Stimulated activated CD8-positive, alpha-beta memory T cell treated with anti-CD3 and anti-CD28 coated beads, Interleukin-12 subunit alpha, Interleukin-12 subunit beta, amount 100 ng/mL, for 4 hours (primary cell): ENCODE measurements at places on chromosomes 16 and 17.
A peak's percentile ranks its signal among the peaks of the same experiment; 100 is the strongest.

DNA sequence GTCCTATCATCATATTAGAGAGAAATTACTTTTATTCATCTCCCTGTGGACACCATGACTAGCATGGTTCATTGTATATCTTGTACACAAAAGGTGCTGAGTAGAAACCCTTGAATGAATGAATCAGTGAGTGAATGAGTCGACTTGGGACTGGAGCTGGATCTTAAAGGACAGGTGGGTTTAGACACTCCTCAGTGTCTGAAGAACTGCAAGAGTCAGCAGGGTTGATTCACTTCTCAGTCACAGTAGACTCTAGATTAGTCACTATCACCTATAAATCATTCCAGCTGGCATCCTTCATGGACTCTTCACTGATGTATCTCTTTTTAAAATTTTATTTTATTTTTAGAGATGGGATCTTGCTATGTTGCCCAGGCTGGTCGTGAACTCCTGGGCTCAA lies 30.1 kb upstream of the PMFBP1 start:
- no peak for DNase-seq

GRCh38 chr17:32943647-32944191 lies 15.8 kb downstream of the TMEM98 start:
- DNase-seq: no peak

DNA sequence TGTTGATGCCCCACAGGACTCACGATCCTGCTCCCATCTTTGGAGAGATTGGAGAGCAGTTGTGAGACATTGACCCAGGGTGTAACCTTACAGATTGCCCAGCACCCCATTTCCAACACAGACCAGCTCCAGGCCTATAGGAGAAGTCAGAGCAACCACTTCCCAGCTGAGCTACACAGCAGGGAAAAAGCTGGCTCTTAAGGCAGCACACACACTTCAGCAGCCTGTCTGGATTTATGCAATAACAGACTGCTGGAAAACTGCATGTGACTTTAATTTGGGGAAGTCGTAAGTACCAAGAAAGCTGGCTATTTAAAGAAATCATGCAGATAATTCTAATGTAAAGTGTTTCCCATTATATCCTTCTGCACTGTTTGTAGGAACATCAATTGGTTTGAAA lies 30.8 kb downstream of the NOG start:
- no peak for DNase-seq

GRCh38 chr17:58507123-58507634 lies 7.3 kb downstream of the MTMR4 start:
- no peak for DNase-seq

GRCh38 chr17:77677630-77678029 lies 280.9 kb upstream of the TNRC6C start:
- DNase-seq: no peak

DNA sequence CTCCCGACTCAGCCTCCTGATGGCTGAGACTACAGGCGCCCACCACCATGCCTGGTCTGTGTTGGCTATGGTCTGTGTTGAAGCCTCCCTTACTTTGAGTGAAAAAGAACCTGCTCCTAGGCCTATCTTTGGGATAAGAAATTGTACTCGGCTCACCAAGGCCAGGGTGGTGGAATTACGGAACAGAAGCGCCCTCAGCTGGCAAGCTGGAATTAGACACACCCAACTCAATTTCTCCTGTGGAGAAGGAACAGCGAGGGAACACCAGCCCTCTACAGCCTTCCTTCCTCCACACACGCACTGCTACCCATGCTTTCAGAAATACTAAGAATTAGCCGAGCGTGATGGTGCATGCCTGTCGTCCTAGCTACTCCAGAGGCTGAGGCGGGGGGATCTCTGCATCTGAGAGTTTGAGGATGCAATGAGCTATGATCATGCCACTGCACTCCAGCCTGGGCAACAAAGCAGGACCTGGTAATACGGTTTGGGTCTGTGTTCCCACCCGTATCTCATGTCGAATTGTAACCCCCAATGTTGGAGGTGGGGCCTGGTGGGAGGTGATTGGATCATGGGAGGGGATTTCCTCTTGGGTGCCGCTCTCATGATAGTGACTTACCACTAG lies 40.1 kb upstream of the RBBP6 start:
- no peak for DNase-seq

DNA sequence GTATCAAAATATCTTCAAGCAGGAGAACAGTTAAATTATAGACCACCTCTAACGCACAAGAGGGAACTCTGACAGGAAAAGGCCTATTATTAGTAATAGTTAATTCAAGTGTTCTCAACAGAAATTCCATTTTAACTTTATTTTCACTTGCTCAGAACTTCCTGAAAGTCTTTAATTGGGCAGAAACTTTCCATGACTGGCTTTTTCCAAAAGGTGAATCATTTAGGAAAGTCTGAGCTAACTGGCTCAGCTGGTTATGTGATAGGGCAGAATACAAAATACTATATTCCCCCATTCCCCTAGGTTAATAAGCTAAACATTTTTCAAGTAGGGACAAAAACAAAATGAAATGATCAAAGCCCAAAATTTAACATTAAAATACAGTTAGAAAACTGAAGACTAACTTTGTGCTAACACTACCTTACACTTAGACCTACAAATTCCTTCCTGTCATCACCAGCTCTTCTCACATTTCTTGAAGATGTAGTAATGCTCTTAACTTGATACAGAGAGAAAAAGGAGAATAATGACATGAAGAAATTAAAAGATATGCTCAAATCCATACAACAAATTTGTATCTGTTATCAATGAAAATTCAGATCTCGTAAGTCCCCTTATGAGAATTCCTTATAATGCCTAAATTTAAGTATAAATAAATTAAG lies 31.0 kb downstream of the CFDP1 start:
- DNase-seq: no peak

- no peak for DNase-seq
Measured at GRCh38 chr16:72977127-72977526, 70.8 kb downstream of the ZFHX3 start.

DNA sequence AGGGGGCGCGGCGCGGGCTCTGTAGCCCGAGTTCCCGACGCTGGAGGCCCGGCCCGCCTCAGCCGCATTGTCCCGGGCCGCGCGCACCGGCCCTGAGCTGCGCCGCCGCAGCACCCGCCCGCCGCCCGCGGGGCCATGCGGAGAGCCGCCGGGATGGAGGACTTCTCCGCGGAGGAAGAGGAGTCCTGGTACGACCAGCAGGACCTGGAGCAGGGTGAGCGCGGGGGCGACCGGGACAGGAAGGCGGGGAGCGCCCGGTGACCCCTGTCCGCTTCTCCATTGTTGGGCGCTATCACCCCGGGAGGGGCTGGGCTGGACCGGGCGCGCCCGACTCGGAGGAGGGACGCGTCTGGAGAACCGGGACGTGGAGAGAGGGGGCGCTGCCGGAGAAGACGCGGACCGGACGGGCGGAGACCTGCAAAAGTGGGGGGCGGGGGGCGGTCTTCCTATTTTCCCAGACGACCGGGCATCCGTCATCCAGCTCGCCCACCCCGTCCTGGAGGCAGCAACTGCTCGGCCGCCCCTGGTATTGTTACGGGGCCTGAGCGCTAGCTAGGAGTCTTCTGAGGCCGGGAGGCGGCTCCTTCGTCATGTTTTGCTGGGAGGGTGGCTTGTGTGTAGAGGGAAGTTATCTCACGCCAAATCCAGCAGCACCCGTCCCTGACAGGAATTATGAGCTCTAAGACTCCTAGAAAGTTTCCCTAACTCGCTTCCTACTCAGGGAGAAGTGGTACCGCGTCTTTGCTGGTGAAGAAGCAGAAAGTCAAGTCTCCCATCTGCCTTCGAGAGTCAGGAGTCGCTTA lies 678 bp downstream of the CDR2L start:
- no peak for DNase-seq

DNA sequence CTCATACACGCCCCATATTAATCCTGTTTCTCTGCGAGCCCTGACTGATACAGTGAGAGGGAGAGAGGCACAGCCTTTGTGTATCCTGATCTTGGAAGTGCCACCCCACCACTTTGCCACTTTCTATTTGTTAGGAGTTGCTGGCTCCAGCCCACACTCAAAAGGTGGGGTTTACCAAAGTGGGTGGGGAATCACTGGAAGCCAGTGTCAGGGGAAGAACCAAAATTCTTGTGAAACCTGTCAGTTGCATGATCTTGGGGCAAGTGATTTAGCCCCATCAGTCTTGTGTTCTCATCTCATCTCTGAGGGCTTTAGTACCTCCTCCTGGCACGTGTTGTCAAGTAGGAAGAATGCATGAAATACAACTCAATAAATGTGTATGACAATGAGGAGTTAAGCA lies 119.5 kb downstream of the SOX9 start:
- no peak for DNase-seq

GRCh38 chr17:27532269-27533263 lies 76.3 kb downstream of the KSR1 start:
- no peak for DNase-seq

DNA sequence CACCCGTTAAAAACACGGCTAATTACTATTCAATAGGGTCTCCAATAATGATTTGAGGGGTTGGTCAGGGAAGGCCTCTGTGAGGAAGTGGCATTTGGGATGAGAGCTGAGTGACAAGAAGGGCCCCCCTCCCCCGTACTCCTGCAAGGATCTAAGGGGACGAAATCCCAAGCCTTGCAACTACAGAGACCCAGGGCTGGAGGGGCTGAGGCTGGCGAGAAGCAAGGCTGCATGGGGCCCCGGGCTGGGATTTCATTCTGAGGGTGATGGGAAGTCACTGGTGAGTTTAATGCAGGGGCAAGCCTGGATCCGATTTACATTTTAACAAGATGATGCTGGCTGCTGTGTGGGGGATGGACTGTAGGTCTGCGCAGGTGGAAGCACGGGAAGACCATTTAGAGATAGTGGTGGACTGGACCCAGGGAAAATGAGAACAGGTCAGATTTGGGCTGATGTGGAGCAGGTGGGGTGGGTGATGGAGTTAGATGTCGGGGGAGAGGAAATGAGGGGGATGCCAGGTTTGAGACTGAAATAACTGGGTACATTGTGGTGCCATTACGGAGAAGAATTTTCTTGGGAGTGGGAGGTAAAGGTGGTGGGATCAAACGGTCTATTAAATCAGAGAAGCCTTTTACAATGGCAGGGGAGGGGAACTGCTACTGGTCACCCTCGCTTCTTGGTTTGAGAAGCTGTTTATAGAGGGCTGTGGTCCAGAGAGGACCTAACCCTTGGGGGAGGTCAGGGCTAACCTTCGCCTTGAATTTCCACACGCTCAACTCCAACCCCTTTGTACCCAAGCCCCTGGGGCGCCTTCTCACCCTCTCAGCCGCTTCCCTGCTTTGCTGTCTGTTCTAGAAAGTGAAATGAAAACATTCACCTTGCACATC lies 932 bp upstream of the MYBBP1A start:
- DNase-seq: no peak

- no peak for DNase-seq
Measured at GRCh38 chr17:7018331-7018964, 4.4 kb upstream of the BCL6B start.

DNA sequence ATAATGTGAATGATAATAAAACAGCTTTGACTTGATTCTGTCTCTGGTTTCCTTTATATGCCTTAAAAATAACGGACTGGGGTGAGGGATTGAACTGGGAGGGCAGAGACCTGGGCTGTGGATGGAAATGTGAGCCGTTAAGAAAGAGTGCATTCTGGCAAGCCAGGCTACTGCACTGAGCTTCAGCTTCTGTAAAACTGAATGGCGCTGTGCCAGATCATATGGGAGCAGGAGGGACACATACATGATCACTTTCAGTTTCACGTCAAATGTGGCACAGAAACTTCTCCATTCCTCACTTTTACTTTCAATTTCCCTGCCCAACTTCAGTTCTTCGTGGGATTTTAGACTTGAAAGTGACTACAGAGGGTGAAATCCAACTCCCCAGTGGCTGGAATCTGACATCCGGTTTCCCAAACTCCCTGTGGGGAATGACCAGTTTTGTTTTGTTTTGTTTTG lies 1.1 kb downstream of the MT2A start:
- peak; percentile 21 for DNase-seq

- DNase-seq: no peak
Measured at GRCh38 chr16:66551788-66552285, 539 bp upstream of the CKLF start.

GRCh38 chr17:9468532-9468931 lies 107.1 kb downstream of the STX8 start:
- DNase-seq: no peak

DNA sequence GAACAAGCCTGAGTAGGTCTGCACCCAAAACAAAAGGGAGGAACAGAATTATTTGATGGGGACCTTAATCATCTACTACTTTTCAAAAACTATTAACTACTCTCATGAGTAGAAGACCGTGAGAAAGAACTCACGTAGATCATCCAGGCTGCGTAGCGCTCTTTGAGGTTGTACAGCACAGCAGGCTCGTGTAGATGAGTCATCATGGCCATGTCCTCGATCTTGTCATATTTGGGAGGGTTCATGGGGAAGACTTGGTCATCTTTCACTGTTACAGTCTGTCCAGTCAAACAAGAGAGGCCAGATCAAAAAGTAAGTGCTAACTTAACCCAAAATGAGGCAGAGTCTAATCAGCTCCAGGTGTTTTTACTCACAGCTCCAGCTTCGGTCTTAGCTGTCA lies 2.3 kb downstream of the MYH1 start:
- no peak for DNase-seq

GRCh38 chr17:7846063-7846735 lies 8.7 kb upstream of the TMEM88 start:
- no peak for DNase-seq

DNA sequence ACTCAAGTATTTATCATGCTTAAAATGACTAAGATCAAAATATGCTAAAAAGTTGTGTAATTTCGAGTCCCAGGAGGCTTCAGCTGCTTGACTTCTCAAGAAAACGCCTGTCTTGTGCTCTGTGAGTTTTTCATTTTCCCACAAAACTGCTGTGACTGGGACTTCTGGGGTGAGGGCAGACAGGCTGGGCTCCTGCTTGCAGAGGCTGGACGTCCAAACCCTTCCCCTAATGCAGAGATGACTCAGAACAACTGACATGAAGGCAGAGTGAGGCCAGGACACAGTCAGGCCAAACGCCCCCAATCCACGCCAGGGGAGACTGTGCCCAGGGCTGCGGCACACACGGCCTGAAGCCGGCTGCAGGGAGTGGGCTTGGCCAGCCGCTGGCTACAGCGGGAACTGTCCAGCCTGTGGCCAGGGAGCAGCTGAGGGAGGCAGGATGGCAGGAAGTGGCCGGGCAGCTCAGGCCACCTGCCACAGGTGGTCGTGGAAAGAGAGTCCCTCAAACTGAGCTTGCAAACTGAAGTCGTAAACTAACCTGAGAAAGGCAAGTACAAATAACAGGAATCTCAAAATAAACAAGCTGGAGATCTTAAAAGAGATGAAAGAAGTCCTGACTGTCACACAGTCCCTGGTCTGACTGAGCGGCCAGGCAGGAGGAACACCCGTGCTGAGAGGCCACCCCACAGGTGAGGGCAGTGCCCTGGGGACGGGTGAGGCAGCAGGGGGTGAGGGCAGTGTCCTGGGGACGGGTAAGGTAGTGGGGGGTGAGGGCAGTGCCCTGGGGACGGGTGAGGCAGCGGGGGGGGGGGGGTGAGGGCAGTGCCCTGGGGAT lies 21.3 kb upstream of the HEXD start:
- no peak for DNase-seq

DNA sequence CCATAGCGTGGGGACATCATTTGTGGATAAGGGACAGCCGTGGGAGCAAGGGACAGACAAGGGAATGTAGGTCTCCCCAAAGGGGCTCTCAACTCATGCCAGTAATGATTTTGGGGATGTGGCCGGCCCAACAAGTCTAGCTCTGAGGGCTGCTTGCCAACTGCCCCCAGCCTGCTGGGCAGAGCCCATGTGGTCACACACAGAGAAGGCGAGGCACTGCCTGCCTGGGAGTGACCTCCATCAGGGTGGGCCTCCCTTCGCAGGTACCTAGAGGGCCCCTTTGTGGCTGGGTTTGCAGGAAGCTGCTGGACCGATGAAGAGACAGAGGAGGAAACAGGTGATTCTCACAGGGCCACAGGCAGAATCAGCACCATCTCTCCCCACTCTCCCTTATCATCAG lies 177.1 kb downstream of the C16orf78 start:
- DNase-seq: no peak
